ENCODE measurements at places on chromosomes 11 and 22.

DNA sequence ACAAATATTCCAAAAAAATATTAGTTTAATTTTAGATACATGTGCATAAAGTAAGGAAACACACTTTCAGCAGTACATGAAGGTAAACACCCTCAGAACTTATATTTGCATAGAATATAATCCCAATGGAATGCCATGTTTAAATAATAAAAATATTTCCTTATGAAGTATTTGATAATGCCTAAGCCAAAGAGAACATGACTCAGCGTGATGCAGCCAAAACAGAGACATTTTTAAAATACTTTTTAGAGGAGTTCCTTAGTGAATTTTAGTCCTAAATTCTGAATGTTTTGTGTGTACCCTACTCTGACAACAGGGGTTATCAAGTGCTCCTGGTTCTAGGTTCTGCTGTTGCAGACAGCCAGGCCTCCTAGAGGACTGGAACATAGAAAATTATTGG, 39.1 kb upstream of the POU2AF2 start:
- no peak for DNase-seq

DNA sequence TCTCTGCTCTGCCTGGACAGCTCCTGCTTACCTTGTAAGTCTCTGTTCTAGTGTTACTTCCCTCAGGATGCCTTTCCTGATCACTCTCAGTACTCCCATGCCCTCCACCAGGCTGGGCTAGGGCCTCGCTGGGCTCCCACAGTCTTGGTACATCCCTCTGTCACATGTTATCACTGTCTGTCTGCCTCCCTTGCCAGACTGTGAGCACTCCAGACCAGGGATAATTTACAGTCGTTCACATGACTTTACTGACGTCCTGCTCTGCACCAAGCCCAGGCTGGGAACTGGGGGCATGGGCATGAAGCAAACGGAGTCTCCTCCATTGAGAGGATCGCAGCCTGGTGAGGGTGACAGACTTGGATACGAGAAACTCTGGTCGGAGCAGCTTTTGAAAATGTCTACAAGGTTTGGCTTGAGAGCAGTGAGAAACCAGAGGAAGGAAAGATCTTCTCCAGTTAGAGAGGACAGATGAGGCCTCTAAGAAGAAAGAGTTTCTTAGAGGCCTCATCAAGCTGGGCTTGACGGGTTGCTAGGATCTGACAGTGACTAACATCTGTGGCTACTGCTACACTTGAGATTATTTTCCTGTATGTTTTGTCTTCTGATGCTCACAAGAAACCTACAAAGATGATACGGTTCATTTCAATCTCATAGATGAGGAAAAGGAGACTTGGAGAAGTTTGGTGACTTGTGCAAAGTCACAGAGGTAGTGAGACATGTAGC, 12.5 kb downstream of the USP35 start:
- DNase-seq = no peak

DNA sequence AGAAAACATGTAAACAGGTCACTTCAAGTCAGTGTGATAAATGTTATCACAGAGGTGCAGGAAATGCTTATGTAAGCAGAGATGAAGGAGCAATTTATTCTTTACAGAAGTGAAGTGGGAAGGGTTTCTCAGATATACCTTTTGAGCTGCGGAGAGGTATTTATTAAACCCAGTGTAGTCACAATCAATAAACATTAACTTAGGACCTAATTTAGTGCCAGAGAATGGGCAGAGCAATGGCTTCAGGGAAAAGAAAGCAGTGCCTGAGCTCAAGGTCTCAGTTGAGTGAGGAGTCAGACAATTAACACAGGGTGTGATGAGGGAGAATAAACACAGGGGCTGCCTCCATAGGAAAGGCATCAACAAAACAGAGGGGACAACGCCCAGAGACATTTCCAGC, 1.9 kb downstream of the MS4A5 start:
- DNase-seq = no peak

- no peak for DNase-seq
These were observed 13.3 kb downstream of the ROBO4 start for GRCh38 chr11:124884340-124884739.

- no peak for DNase-seq
These were observed 12.4 kb downstream of the CAVIN3 start for GRCh38 chr11:6307876-6308275.

- no peak for DNase-seq
These were observed 23.2 kb upstream of the BIRC3 start for GRCh38 chr11:102293873-102294601.

- no peak for DNase-seq
These were observed 16.6 kb downstream of the SLC43A3 start for GRCh38 chr11:57410287-57410686.

GRCh38 chr11:133168016-133168415, 364.3 kb downstream of the OPCML start:
- no peak for DNase-seq

GRCh38 chr11:76208438-76209374, 2.4 kb upstream of the WNT11 start:
- DNase-seq = peak; percentile 89

DNA sequence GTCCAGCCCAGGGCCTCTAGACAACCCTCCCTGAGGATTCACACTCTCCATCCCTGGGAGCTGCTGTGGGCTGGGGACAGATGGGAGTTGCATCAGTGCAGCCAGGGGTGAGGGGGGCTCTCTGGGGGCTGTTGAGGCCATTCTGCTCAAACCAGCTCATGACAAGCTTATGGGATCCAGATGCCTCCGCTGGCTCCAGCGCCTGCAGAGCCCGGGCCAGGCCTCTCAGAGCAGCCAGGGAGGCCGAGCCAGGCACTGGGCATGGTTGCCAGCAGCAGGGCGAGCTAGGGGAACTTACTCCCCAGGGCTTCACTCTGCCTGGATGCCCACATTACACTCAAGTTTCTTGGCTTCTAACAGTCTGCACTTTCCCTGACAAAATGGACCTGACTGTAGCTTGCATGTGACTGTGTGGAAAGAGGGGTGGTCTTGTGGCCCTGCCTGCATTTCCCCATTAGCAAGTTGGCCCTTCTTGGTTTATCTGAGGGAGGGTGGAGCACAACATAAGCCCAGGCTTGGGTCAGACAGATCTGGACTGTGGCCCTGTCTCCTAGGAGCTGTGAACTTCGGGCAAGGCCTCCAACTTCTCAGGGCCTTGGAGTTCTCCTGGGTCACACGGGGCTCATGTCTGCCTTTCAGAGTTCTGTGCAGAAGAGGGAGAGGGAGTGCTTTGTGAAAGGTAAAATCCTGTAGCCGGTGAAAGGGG, 34.5 kb upstream of the CYB5R3 start:
- peak; percentile 57 for DNase-seq

- DNase-seq = no peak
These were observed 255.1 kb downstream of the TTC28 start for GRCh38 chr22:28424427-28425080.

- no peak for DNase-seq
These were observed 8.1 kb downstream of the EHD1 start for GRCh38 chr11:64870176-64870892.
